ENCODE measurements at places on chromosomes 2 and 18.

GRCh38 chr2:172931918-172932520, 143.6 kb upstream of the MAP3K20 start:
- peak; percentile 10 for DNase-seq

DNA sequence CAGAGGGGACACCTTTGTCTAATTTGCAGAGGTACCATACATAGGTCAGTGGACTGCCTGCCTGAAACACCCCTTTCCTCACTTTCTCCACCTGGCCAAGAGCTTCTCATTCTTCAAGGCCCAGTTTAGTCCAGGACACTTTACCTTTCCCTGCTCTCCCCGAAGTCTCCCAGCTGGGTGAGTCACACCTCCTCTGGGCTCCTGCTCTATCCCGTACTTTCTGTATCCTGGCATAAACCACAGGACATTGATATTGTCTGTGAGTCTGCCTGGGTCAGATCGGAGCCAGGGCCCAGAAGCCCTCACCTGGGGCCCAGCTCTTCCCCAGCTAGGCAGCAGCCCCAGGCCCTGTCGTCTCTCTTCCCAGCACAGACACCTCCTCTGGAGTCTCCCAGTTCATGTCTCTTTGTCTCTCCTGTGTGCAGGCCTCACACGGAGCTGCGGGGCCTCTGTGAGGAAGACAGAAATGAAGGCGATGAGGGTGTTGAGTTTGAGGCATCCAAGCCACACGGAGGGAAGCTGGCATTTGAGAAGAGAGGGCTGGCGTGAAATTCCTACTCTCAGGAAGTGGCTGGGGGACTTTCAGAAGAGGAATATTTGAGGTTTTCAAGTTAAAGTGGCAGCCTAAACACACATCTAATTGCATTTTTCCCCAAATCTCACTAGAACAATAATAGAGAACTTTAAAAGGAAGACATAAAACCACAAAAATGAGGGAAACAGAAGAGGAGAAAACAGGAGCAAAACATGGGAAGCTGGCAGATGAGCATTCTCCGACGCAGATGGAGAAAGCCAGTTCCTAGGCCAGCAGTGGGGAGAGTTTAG, 79.6 kb upstream of the LAPTM4A start:
- DNase-seq, result no peak

DNA sequence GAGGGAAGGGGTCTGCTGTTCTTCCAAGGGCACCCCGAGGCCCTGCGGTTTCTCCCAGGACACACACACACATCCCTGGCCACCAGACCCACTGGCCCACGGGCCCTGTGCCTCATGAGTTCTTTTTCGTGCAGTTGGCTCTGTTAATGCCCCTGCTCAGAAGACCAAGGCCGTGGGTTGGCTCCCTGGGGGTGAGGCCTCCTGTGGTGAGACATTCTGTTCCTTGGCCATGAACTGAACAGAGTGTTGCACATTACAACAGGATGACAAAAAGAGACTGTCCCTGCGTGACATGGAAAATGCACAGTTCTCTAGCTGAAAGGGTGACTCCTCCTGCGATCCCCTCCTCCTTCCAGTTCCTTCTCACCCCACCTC, 30.7 kb downstream of the SH2D6 start:
- DNase-seq, result no peak

DNA sequence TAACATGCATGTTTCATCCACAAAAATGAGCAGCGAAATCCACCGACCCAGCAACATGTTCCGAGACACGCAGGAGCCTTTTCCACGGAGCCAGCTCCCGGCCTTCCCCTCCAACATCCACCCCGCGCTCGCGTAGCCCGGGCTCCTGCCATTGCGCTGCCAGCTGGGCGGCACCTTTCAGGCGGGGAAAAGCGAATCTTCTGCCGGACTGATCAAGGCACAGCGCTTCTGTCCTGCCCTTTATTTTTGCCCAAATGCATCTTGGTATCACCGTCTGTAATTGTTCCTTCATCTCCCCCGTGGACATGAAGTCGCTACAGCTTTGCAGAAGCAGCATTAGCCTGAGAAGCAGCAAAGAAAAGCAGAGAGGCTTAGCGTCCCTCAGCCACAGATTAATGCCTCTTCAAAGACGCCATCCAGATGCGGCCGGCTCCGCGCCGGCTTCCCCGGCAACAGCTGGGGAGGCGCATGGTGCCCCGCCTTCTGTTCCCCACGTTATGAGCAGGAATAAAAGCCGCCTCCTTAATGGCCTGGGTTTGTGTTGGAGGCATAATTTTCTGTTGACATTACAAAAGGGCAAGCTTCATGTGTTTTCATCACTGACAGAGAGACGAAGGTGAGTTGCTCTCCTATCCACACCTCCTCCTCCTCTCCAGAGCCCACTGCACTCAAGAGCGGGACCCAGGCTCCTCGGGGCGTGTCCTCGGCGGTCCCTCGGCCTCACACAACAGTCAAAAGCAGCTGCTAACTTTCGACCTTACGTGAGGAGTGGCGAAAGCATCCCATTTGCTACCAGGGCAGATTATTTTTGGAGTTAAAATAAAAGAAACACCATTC, 122.1 kb upstream of the SALL3 start:
- DNase-seq, result no peak

DNA sequence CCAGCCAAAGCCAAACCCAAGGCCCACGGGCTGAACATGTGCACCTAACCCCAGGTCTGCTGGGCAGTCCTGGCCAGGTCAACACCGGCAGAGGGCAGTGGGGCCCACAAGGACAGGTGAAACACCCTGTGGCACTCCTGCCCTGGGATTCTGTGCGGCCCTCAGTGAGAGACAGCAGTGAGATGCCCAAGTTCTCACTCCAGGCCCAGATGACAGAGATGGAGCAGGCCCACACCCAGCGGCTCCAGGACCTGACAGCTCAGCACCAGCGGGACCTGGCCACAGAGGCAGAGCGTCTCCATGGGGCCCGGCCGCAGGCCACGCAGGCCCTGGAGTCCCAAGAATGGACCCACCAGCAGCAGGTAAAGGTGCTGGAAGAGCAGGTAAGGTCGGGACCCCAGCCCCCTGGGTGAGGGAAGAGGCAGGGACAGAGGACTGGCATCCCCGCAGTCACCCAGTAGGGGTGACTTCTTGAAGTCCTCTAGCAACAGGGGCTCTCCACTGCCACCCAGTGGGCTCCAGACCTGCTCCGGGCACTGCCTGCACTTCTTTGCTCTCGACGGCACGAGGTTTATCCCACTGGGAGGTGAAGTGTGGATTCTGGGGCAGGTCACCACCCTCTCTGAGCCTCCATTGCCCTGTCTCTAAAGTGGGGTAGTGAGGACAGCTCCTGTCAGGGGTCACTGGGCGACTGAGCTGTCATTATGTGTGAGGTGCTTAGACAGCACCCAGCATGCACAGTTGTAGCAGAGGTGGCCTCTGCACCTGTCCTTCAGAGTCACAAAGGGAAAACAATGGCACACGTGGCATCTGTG, 8.8 kb upstream of the SNED1 start:
- no peak for DNase-seq

DNA sequence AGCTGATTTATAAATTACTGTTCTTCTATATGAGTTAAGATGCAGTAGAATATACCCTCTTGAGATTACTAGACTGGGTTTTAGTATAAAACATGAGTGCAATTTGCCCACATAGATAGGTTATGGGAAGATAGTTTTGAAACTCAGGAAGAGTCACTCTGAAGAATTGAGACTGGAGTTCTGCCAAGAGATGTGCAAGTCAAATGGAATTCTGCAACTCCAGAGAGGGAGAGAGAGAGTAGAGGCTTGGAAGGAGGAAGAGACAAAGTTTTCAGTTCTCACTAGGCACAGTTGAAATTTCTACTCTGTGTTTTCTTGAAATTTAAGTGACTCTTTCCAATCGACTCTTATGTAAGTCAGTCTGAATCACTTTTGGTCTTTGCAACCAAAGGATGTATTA, 878.8 kb downstream of the TSN start:
- DNase-seq, result no peak

GRCh38 chr18:69128566-69128965, 272.1 kb upstream of the DOK6 start:
- no peak for DNase-seq

DNA sequence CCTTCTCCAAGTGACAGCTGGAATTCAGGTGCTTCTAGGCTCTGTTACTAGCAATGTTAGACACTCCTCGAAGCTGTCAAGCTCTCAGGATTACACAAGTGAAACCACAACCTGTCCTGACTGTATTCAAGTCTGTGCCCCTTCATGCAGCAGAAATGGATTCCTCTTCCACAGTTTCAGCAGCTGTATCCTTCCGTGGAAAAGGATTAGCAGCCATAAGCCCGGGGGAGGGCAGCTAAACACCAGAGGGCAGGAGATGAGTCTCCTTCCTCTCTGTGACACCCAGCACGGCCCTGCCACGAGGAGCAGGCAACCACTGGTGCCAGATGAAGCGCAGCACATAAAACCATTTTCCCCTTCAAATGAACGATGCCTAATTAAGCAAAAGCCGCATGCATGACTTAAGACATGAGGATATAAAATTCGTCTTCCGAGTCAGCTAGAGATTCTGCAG, 1.2 kb downstream of the ST3GAL5 start:
- DNase-seq, result no peak

DNA sequence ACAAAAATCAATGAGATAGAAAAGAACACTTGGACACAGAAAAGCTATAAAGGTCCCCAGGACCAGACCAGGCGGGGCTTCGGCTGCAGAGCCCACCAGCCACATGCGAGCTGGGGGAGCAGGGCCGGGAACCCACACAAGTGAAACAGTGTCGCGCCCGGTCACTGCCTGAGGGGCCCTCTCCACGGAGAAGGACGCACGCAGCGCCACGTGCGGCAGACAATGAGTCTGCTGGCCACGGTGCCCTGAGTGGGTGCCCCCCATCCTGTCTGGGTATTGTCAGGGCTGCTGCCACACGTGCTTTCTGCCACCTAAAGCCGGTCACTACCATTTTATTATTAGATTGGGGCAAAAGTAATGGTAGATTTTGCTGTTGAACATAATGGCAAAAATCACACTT, 207.9 kb upstream of the HDAC4 start:
- DNase-seq, result no peak

GRCh38 chr2:184178229-184178628, 420.1 kb upstream of the ZNF804A start:
- no peak for DNase-seq

- DNase-seq, result no peak
These were observed 361.5 kb downstream of the MBD2 start for GRCh38 chr18:53862921-53863320.
